Inflammatory macrophage (primary cell): ENCODE measurements at places on chromosomes 2 and 18.

GRCh38 chr2:10556271-10557140 lies 108.4 kb upstream of the ODC1 start:
- DNase-seq: no peak

DNA sequence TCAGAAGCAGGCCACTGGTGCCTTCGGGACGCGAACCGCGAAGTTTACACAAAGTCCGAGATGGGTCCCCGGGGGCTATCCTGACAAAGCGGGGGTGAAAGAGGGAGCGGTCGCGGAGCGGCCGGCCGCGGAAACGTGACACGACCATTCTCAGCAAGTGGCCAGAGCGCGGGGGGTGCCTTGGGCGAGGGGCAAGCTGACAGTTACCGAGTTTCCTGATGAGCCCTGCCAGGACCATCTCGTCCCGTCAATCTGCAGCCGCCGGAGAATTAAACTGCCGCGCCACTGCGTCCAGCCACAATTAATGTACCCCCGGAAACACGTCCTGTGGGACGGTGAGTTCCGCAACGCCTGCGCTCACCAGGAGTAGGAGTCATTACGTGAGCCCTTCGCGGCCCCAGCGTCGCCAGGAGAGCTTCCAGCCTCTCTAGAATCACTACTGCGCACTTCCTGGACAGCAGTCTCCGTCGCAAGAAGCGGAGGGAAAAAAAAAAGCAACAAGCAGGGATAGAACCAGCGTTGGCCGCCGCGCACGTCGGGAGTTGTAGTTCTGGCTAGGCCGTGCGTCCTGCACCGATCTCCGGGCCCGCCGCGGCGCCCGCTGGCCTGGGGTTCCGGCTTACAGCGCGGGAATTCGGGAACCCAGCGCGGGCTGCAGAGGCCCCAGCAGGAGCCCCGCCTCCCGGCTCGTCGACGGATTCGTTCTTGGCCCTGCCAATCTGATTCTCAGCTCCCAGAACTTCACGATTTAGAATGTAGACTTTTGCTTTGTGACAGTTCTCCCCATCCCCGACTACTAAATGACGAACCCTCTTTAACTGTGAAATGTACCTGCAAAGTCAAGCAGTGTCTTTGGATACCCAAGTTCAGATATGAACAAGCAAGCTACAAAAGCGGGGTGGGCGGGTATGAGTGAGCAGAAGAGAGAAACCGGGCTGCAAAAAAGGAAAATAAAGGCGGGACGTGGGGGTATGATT lies at the start of gene RTTN:
Gene RTTN (minus strand): TSS at position 267 of the 977 bp plus-strand sequence. CDS start 29 bp downstream, at position 238.
- peak; percentile 97 for DNase-seq

DNA sequence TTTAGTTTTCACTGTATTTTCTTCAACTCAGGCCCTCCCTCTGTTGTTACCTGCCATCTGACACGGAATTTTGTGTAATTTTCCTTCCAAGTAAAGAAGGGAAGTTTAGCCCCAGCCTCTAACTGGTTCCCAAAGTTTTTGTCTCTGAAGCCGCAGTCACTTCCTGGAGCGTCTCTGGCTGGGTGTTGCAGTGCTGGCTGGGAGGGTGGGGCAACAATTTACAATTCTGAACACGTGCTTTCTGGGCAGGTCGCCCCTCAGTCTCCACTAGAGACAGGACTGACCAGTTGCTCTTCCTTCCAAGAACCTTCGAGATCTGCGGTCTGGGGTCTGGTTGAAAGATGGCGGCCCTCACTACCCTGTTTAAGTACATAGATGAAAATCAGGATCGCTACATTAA lies 3.5 kb downstream of the CNDP2 start:
- peak; percentile 79 for DNase-seq

GRCh38 chr2:161238265-161238559 lies 70.0 kb upstream of the PSMD14 start:
- DNase-seq: no peak

DNA sequence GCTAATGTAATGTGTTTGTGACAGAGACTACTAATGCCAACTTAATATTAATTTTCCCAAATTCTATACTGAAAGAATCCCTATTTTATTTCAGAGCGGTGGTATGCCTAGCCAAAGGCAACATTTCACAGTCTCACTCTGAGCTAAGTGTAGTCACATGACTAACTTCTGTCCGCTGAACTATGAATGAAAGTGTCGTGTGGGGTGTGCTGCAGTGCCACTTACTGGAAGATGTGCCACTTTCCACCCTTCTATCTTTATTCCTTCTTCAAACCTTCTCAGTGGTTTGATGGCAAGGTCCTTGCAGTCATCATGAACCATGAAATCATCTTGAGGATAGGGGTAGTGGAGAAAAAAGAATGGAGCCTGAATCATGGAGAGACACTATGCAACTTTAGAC lies 47.3 kb upstream of the C1D start:
- no peak for DNase-seq

GRCh38 chr18:64083916-64084315 lies 65.0 kb downstream of the LINC00305 start:
- DNase-seq: no peak

DNA sequence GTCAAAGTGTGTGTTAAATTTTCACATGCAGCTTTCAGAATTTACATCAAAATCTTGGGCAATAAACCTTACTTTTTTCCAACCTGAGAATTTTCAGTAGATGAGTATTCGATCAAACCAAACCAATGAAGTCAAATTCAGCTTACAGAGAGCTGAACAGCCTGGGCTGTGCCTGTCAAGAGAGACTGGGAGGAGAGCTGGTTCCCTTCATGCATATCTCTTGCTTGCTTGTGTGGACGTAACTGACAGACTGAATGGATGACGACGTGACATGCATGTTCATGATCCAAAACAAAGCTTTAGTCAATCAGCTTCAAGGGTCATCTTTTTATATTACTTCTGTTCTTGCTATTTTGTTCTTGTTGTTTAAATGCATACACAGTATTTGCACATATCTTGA lies 145.2 kb downstream of the GALNT3 start:
- DNase-seq: no peak
